Fibroblast of skin of left biceps (primary cell): ENCODE measurements at places on chromosomes 16 and 17.

DNA sequence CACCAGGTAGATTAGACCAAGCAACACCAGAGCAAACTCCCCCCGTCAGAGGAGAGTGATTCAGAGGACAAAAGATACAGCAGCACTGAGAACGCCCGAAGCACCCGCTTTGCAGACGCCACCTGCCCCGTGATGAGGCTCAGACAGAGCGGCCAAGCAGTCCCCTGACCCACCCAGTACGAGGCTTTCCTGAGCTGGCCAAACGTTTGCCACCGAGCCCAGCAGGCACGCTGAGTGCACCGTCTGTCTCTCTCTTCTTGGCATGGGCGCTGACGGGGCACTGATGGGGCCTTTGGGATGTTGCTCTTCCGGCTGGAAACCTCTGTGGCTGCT lies 19.4 kb upstream of the WDR45B start:
- no peak for DNase-seq

DNA sequence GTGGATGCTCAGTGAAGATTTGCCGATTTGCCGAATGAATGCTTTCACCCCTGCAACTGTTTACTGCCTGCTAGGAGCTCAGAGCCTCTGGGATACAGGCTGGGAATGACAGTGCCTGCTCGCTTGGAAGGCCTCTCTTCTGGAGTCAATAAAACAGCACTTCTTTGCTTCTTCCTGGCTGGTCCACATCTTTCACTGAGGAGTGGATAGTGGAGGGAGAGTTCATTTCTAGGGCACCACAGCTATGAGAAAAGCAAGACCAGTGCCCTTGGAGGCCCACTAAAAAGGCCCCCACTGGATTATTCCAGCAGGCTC lies 3.1 kb upstream of the USP7 start:
- DNase-seq: no peak

- DNase-seq: no peak
Measured at GRCh38 chr16:82829301-82829700, 202.5 kb downstream of the CDH13 start.

GRCh38 chr16:68972720-68973119 lies 129.4 kb downstream of the TANGO6 start:
- no peak for DNase-seq

DNA sequence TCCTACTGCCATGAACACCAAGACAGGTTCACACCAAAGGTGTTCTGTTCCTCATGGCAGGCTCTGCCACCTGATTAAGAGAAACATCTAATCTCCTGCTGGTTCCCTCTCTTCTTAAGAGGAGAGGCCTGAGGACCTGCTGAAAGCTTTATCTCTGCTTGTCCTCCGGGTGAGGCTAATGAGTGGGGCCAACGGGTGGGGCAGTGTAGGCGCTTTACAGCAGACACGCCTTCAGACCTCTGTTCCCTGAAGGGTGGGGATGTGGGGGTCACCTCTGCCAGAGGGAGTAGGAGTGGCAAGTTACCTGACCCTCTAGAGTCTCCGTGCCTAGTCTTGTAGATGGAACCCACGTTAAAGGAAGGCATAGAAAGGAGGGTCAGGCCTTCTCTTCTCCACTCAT lies 4.2 kb upstream of the MRM1 start:
- no peak for DNase-seq

DNA sequence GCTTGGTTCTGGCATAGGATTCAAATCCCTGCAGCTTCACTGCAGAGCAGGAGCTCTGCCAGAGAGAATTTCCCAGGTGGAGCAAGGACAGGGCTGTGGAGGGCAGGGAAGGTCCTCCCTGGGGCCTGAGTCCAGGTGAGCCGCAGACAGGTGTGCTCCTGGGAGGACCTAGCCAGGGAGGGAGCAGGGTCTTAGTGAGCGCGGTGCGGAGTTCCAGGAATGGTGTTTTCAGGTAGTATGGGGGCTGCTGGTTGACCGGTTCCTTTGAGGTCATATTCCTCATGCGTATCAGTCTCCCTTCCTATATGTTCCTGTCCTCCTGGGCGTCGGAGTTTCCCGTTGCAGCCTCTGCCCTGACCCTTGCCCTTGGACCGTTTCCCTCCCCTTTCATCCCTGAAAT lies 813.3 kb downstream of the KCNJ18 start:
- DNase-seq: no peak

DNA sequence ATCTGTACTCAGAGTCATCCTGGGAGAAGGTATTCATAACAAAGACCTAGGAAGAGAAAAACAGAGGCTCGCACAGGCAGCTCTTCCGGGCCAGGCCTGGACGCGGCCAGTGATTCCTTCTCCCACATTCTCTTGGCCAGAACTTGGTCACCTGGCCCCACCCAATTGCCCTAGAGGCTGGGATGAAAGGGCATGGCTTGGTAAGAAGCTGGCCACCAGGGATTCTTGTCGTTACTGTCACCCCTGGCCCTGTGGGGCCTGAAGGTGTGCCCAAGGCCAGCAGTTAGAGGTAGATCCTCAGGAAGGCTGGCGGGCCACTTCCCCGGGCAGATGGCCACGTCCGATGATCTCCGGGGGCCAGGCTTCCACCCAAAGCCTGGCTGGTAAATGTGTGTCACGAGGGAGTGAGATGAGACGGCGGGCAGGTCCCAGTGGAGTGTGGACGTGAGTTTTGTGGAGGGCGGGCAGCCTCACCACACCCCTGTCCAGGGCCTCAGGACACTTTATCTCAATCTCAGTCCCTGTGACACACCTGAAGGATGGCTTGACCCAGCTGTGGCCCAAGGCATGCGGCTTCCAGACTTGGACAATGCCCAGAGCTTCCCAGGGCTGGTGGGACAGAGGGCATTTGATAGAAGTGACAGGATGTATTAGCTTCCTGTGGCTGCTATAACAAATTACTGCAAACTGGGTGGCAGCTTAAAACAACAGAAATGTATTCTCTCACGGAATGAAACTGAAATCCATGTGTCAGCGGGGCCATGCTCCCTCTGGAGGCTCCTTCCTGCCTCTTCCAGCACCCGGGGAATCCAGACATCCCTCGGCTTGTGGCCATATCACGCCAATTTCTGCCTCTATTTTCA lies 66.3 kb upstream of the GSE1 start:
- DNase-seq: no peak

DNA sequence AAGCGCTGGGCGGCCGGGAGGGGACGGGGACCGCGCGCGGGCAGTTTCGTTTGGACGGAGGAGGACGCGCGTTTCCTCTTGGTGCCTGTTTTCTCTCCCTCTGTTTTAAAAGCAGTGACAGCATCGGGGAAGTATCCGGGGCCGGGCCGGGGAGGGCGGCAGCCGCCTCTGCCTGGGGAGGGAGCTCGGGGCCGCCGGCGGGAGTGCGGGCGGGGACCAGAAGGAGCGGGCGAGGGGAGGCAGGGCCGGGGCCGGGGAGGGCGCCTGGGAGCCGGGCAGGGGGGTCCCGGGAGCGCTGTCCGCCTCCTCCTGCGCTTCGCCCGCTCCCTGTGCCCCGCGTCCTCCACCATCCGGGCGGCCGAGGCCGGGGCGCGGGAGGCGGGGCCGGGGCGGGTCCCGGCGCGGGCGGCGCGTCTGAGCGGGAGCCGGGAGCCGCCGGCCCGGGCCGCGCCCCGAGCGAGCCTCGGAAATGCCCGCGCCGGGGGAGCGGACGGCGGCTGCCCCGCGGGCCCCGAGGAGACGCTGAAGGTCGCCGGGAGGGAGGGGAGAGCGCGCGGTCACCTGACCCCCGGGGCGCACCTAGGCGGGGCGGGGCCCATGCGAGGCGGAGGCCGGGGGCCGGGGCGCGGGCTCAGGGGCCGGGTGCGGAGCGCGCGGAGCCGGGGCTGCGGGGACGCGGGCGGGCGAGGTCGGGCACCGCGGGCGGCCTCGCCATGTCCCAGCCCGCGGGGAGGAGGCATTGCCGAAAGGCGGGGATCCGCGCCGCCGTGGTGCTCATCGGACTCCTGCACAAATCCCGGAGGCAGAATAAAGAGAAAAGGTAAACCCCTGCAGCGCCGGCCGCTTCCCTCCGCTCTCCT lies 57.3 kb downstream of the RAP1GAP2 start:
- DNase-seq: no peak

DNA sequence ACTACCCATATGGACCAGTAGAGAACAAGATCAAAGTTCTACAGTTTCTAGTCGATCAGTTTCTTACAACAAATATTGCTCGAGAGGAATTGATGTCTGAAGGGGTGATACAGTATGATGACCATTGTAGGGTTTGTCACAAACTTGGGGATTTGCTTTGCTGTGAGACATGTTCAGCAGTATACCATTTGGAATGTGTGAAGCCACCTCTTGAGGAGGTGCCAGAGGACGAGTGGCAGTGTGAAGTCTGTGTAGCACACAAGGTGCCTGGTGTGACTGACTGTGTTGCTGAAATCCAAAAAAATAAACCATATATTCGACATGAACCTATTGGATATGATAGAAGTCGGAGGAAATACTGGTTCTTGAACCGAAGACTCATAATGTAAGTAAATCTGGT lies 29.1 kb downstream of the BPTF start:
- no peak for DNase-seq

GRCh38 chr16:89765292-89765830 lies 44.0 kb downstream of the ZNF276 start:
- DNase-seq: no peak

- DNase-seq: no peak
Measured at GRCh38 chr17:32933881-32934280, 5.9 kb downstream of the TMEM98 start.

DNA sequence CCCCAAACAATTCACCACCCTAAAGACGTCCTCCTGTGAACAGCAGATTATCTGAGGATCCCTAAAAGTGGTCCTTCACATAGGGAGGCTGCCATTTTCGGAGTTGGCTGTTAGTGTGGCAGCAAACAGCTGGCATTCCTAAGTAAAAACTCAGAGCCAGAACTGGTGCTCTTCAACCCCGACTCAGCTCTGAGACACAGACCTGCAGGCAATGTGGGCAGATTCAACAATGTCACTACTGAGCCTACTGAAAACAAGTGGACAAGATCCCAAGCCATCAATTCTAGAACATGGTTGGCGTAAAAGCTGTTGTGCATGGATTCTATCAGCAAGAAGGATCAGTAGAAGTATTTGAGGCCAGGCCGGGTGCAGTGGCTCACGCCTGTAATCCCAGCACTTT lies 247.2 kb downstream of the NTN1 start:
- no peak for DNase-seq

GRCh38 chr16:13909872-13910303 lies 10.1 kb upstream of the ERCC4 start:
- DNase-seq: no peak

- DNase-seq: no peak
Measured at GRCh38 chr17:50828508-50829170, 6.7 kb upstream of the WFIKKN2 start.

DNA sequence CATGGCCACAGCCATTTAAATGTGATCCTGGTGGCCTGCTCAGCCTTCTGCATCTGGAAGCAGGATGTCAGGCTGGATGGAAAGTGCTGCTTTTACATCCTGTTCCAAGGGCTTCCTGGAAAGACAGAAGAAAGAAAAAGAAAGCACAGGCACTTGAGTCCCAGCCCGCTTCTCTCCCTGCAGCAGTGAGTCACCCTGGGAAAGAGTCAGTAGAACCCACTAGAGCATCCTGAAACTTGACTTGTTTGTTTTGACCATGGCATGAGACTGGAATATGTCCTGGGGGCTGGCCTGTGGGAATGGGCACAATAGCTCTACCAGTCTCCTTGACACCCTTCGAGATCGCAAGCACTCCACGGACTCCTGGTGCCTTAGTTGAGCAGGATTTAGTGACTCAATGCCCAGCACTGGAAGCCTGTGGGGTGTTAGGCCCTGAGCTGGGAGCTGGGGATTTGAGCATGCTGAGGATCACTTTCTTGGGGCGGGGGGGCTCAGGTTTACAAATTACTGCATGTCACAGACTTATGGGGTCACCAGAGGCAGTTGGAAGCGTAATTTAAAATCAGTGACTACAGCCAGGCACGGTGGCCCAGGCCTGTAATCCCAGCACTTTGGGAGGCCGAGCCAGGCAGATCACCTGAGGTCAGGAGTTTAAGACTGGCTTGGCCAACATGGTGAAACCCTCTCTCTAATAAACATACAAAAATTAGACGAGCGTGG lies 22.1 kb upstream of the GNA13 start:
- DNase-seq: peak; percentile 19

DNA sequence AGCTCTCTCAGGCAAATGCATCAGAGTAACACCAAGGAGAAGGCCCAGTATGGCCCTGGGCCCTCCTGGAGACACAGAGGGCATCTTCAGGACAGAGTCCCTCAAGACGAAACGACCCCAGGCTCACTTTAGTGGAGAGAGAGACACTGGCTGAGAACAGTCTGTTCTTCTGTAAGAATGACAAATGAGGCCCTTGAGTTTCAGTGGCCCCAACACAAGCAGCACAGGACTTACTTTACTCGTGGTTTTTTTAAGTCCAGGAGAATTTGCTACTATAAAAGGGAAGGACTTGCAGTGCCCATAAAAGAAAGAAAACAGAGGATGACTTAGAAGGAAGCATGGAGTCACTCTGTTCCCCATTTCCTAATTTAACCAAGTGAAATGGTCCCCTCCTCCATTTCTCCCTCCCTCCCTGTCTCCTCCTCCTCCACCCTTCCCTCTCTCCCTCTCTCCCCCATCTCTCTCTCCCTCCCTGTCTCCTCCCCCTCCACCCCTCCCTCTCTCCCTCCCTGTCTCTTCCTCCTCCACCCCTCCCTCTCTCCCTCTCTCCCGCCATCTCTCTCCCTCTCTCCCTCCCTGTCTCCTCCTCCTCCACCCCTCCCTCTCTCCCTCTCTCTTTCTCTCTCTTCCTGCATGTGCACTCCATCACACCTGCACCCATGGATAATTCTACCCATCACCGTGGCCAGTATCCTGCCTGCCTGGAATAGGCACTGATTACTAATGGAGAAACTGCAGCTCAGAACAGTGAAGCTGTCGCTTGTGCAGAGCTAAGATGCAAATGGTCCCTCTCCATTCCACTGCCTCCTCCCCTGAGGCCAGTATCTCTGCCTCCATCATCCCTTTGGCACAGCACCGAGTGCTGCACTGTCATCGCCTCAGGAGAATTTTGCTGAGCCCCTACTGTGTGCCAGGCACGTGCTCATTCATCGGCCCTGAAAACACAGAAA lies 47.3 kb upstream of the RBFOX3 start:
- DNase-seq: no peak

DNA sequence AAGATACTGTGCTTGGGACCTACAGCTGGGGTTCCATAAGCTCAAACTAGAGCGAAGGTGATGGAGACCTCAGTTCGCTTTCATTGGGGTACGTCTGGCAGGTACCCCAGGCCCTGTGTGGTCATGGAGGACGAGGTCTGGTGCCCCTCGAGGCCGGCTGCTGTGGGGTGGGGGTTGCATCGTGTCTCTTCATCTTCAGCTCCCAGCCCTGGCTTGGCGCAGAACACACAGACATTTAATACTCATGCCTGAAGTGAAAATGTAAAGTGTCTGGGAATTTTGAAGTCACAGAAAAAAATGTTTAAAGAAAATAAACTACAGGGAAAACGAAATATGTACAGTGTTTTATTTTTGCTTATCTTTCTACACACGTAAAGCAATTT lies 80.5 kb downstream of the TBC1D16 start:
- DNase-seq: no peak
